ENCODE measurements at places on chromosomes 2 and 18.

GRCh38 chr18:53385889-53386288 is 838.6 kb downstream of the MBD2 start:
- no peak for DNase-seq

- DNase-seq = no peak
Measured at GRCh38 chr2:216051350-216051749, 30.3 kb downstream of the PECR start.

DNA sequence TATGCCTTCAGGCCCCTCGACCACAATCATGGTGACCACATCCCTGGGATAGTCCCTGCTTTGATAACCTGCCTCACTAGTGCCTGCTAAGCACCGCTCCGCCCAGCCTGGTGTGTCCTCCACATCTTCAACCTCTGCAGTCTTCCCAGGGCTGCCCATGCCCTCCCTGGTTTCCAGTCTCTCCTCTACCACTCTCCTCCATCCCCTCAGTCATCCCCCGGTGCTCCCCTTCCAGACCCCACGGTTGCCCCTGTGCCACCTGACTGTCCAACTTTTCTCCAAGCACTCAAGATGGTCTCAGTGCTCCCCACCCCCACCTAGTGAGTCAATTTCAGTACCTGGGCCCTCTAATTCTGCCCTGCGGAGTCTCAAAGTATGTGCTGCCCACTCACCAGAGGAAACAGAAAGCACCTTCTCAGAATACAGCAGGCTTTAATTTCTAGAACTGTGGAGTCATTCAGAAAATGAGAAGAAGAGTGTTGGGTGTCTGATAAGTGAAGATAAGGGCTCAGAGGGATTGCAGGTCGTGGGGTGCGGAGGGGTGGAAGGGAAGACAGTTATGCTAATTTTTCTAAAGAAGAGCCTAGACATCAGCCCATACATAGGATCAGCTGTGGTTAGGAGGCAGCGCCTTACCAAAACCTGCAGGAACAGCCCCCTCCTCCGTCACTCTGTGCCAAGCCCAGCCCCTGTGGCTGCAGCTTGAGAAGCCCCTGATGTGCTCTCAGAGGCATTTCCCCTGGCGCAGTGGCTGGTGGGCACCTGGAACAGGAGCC is 53.6 kb upstream of the CAB39 start:
- no peak for DNase-seq

- DNase-seq = no peak
Measured at GRCh38 chr18:12428923-12429322, 21.2 kb downstream of the PRELID3A start.

DNA sequence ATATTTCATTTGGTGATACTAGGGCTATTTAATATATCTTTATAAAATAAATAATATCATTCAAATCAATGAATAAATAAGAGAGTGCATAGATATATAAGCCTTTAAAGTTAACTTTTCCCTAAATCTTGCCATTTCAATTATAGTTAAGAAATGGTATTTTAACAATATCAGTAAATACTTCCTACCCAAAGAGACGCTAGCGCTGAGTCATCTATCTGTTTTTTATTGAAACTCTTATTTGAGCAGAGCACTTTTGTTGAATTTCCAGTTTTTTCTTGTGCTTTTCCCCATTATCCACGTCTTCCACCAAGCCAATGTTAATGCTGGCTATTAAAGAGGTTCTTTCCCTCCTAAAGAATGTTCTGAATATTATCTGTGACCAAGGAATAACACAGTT is 639.3 kb downstream of the DSC3 start:
- DNase-seq = no peak

GRCh38 chr18:70576276-70577022 is 287.6 kb downstream of the SOCS6 start:
- no peak for DNase-seq

GRCh38 chr2:54411801-54412354 is 44.2 kb upstream of the SPTBN1 start:
- no peak for DNase-seq

GRCh38 chr18:28522236-28522635 is 345.3 kb upstream of the CDH2 start:
- DNase-seq = no peak

GRCh38 chr2:124967325-124967724 is 942.2 kb downstream of the CNTNAP5 start:
- DNase-seq = no peak

- no peak for DNase-seq
Measured at GRCh38 chr2:10981941-10982431, 70.3 kb downstream of the KCNF1 start.

- DNase-seq = no peak
Measured at GRCh38 chr2:75162259-75162658, 37.1 kb downstream of the TACR1 start.

DNA sequence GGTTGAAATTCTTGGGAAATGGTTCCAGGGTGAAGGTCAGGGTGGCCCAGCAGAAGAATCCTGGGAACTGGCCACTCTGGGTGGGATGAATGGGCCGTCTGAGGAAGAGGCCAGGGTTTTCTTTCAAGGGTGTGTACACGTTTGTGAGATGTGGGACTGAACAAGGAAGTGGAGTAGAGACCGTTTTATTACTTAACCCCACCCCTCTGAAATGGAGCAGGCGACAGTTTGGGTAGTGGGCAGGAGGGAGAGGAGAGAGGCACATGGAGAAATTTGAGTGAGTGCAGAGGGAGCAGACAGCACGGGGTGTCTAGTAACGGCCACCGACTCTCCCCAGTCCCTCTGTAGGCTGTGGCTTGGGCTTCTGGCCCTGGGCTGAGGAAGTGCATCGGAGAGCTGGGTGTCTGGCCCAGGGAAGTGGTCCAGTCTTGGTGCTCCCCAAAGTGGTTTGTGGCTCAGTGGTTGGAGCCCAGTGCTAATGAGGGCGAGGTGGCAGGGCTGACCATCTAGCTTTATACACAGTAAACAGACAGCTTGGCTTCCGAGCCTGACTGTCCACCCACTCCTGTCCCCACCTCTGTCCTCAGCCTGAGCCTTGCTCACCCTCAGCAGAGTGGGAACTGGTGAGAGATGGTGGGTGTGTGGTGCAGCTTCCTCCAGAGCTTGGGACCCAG is 135.3 kb downstream of the DYSF start:
- DNase-seq = no peak

GRCh38 chr18:24773101-24773500 is 312.7 kb downstream of the HRH4 start:
- no peak for DNase-seq

DNA sequence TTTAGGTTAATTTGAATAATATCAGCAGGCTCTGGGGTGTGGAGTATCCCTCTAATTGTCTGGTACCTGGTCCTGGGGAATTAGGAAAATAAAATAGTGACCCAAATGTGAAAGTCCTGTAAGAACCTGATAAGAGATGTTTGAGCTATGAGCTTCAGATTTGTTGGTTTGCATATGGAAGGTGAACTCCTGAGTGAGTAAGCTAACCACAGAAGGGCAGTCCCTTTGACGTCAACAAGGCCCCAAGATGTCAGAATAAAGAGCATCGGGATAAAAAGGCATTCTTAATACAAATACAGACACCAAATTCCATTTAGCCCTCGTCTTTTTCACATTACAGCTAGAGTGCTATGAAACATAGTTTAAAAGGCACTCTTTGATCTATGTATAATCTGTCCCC is 1366.3 kb upstream of the TMEFF2 start:
- no peak for DNase-seq

DNA sequence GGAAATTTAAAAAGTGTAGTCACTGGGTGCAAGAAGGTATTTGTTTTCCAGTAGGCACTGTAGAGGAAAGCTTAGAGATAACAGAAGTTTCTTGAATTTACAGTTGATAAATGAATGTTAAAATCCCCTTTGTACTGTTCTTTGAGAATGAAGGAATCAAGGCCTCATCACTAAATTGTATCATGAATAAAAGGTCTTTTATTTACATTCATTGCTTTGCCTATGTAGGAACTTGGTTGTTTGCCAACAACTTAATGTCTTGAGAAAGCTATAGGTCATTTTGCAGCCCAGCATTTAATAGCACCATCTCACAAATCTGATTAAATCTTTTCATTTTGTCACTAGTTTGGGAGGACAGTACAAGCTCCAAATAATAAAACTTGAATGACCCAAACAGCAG is 213.9 kb upstream of the ITGA4 start:
- DNase-seq = no peak

DNA sequence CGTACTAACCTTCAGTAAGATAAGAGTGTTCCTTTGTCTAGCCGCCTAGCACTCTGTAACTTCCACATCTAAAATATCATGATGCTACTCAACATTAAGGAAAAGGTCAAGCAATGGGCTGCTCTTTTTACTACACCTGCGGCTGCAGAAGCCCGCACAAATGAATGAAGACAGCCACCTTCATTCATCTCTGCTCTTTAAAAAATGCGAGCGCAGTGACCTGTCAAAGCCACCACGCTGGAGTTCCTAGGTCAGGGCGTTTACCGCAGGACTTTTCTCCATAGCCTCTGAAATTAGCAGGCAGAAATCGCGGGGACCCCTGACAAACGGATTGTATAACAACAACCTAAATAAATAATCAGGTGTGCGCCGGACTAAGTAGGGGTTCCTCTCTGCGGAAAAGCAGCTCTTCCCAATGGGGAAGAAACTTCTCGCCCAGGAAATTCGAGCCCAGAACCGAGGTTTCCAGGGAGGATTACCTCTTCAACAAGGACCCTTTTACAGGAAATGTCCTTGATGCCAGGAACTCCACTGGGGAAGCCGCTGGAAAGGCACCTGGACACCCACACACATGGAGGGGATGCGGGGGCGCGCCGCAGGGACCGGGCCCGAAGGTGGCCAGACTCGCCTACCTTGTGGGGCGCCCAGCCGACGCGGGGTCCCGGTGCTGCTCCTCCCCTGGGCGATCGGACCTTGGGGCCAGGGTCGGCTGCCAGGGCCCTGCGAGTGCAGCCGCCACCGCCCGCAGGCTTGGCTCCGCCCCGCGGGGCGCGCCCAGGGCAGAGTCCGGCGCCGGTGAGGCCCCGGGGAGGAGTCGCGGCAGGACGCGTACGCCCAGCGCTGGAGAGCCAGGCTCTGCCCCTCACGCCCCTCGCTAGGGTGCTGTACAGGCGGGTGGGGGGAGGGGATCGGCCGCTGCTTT is at the start of gene CCDC68:
Gene CCDC68, minus strand, starts transcription at position 758 of the 922 bp plus-strand sequence. CDS start 16,670 bp downstream, outside the sequence.
- DNase-seq = peak; percentile 67

- no peak for DNase-seq
Measured at GRCh38 chr18:79863161-79864005, 65.6 kb downstream of the KCNG2 start.

- DNase-seq = no peak
Measured at GRCh38 chr2:238972146-238972445, 124.2 kb downstream of the TWIST2 start.

DNA sequence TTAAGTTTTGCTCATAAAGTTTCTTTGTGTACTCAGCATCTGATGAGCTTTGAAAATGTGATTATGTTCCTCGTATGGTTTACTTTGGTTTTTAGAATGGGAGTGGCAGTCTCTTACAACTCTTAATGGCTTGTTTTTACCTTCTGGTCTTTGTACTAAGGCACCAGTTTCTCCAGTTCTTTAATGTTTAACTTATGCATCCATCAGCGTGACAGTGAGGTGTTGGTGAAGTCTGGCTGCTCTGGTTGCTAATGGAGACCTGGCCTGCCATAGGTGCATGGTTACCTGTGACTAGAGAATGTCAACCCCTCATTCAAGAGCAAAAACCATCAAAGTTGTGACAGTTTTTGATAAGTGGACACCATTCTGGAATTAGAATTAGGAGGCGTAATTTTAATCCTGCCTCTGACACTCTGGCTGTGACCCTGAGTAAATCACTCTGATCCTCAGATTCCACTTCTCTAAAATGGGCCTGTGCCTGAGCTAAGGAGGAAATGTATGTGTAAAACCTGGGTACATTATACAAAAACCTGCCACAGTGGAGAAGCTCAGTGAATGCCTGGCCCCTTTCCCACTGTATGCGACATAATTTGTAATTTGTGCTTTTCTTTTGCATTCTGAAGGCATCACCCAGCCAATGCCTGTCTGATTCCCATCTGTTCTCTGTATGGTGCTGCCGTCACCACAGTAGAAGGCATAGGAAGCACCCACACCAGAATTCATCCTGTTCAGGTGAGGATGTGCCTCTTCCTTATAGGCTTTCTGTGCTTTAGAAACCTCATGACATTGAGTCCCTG is 11.2 kb downstream of the AOX1 start:
- DNase-seq = no peak

DNA sequence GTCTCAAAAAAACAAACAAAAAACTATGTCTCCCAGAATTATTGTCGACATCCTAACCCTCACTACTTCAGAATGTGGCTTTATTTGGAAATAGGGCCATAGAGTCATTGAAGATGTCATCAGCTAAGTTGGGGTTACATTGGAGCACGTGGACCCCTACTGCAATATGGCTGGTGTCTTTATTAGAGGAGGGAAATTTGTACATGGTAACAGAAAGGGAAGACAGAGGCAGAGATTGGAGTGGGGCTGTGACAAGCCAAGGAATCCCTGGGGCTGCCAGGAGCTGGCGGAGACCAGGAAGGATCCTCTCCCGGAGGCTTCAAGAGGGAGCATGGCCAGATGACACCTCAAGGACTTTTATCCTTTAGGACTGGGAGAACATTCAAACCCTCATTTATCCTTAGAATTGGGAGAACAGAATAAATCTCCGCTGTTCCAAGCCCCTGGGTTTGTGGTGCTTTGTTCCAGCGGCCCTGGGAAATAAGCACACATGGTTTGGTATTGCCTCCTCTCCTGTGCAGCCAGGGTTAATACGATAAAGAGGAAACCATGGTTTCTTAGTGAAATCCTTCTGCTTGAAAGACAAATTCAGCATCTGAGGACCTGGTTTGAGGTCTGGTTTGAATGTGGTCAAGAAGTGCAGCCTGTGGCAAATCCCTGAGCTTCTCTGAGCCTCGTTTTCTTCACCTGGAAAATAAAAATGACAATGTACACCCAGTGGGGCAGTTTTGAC is 184.7 kb downstream of the MYCN start:
- no peak for DNase-seq

DNA sequence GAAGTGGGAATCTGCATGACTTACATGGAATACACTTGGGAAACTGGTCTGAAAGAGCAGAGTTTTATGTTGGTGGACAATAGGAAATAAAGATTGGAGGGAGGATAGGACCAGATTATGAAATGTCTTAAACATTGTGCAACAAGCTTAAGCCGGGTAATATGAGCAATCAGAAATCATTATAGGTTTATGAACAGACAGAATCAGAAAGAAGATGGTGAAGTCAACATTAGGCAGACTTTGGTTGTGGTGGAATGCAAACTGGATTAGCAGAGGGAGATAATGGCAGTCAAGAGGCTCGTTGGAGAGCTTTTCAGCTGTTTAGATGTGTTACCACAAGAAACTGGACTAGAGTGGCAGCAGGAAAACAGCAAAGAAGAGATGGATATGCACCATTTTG is 43.5 kb downstream of the CRIM1 start:
- DNase-seq = no peak

GRCh38 chr2:207215308-207215707 is 49.6 kb upstream of the KLF7 start:
- no peak for DNase-seq

- DNase-seq = no peak
Measured at GRCh38 chr2:217722883-217723472, 279.8 kb downstream of the TNS1 start.

- no peak for DNase-seq
Measured at GRCh38 chr18:77899972-77900754, 650.5 kb downstream of the GALR1 start.

GRCh38 chr2:186751790-186752189 is 57.9 kb downstream of the FAM171B start:
- DNase-seq = no peak

- DNase-seq = no peak
Measured at GRCh38 chr2:234676109-234676782, 179.4 kb upstream of the ARL4C start.

GRCh38 chr2:151380580-151381235 is 23.3 kb downstream of the TNFAIP6 start:
- DNase-seq = no peak
